ENCODE measurements at places on chromosomes 7 and 10.

GRCh38 chr10:23381298-23382040, 36.9 kb upstream of the C10orf67 start:
- DNase-seq, result no peak

- no peak for DNase-seq
These were observed 315.9 kb upstream of the LRRN3 start for GRCh38 chr7:110775046-110775445.

- no peak for DNase-seq
These were observed 56.3 kb downstream of the PDGFA start for GRCh38 chr7:463362-463781.

DNA sequence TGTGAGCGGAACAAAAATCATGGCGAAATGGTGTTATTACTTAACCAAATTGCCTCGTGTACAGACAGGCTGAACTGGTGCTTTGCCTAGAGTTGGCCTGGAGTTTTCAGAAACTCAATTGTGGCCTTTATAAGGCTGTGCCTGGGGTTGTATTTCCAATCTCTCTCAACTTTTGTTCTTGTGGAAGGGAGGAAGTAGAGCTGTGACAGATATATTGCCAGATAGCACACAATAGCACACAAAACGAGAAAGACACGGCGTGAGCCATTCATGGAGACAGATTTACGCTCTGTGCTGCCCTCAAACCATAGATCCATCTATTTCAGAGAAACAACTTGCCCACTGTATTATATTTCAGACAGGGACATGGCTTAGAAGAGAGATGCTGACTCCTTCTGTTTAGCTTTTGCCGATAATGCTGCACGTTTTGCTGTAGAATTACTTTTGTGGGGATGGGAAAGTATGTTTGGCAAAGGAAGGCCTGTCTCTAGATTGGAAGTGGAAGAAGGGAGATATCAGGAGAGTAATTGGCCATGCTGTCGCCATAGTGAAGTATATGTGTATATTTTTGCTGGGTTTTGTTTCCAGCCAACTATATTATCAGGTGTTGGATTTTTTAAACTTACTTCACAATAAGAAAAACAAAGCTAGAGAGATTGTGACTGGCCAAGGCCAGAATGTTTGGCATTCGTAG, 80.4 kb downstream of the AUTS2 start:
- no peak for DNase-seq

DNA sequence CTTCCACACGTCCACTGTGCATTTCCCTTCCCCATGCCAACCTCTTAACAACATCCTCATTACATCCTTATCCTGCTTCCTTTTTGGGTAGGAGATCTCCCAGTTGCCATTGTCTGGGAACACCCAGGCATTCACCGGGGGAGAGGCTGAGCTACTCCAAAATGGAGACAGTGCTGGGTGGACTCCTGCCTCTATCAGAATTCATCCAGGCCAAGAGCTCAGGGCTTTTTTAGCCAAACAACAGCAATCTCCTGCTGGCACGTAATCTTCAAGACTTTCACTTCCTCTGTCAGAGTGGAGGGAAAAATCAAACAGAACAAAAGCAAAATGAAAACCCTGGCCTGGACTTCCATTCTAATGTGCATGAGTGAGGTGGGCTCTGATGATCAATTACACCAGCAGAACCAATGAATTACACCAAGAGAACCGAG, 245.0 kb downstream of the PRPF18 start:
- no peak for DNase-seq

DNA sequence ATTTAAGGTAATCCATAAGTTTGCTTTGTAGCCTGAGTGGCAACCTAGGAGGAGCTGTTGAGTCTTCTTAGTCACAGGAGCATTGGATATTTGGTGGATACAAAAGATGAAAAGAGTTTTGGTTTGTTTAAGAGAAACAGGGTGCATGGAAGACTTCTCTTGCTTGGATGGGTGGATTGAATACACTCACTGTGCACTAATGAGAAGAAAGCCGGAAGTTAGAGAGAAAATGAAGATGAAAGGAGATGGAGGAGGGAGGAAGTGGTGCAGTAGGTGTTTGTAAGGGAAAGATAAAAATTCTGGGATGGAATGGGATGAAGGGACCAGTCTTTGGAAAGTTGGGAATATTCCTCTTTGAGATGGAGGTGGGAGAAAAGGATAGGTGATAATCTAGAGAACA, 7.7 kb downstream of the MDFIC start:
- no peak for DNase-seq

GRCh38 chr10:103042908-103043307, 124.8 kb downstream of the CNNM2 start:
- DNase-seq, result no peak

- no peak for DNase-seq
These were observed 327.1 kb downstream of the GLRX3 start for GRCh38 chr10:130463104-130463875.

- DNase-seq, result no peak
These were observed 111.0 kb upstream of the ANLN start for GRCh38 chr7:36278620-36279172.

- no peak for DNase-seq
These were observed 19.1 kb downstream of the ACADSB start for GRCh38 chr10:123027861-123028260.

DNA sequence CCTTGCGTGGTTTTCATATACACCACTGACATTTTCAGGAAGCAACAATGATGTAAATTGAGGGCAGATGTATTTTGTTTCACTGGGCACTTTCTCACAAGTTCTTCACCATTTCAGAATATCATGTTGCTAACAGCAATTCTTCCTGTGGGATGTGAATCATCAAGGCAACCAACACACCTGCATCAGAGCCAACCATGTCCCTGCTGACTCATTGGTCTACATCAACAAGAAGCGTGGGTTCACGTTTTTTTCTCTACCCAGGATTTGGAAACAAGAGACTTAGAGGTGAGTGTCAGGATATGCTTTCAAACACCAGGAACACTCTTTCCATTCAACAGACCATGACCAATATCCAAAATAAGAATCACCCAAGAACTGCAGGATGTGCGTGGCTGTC, 203.9 kb downstream of the TEX36 start:
- DNase-seq, result no peak

DNA sequence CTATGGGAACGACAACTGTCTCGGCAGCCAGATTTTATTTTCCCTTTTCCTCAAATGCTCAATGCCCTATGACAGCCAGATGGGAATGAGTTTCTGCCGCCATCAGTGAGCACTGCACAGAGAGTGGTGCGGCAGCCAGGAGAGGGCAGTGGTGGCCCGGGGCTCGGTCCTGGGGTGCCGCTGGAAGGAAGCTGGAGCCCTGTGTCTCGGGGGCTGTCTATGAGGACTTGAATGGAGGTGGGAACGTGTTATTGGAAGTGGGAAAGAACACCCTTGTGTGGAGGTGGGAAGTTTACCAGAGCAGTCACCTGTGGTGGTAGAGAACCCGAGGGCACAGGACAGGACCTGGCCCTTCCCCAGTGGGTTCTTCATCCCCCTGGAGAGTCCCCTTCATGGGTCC, 35.8 kb downstream of the JAKMIP3 start:
- no peak for DNase-seq

DNA sequence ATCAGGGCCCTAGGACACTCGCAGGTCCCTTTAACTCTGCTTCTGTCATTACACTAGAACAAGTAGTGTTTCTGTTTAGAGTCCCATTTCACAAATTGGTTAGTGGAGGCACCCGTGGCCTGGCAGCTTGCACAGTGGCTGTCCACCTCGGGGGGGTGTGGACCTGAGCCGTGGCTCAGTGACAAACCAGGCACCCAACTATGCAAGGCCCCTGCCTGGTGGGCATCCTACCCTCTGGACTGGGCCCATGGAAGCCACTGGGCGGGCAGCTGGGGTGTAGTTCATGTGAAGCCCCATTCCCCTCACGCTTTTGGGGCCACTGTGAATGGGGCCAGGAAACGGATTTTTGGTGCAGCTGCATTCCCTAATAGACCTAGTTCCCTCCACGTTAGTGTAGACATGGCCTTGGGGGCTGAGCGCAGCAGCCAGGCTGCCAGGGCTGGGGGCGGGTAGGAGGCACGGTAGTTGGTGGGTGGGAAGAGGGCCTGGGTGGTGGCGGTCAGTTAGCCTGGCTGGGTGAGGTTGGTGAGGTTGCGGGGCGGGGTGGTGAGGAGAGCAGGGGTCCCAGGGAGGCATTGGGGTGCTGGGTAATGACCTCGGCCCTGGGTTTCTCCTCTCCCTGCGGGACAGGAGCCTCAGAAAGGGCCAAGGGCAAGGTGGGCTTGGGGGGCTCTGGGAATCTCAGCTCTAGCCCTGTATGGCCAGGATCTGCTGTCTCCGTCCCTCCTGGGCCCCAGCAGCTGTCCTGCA, 18.7 kb downstream of the ZNF316 start:
- no peak for DNase-seq

- DNase-seq, result no peak
These were observed 145.9 kb upstream of the EGR2 start for GRCh38 chr10:62961951-62962523.

GRCh38 chr10:63866747-63867140, 345.5 kb downstream of the REEP3 start:
- DNase-seq, result no peak

GRCh38 chr7:7579638-7580037, 13.0 kb downstream of the MIOS start:
- DNase-seq, result no peak

GRCh38 chr7:92071032-92071431, 63.2 kb downstream of the CYP51A1 start:
- no peak for DNase-seq

GRCh38 chr10:55283031-55283430, 482.0 kb upstream of the PCDH15 start:
- DNase-seq, result no peak

DNA sequence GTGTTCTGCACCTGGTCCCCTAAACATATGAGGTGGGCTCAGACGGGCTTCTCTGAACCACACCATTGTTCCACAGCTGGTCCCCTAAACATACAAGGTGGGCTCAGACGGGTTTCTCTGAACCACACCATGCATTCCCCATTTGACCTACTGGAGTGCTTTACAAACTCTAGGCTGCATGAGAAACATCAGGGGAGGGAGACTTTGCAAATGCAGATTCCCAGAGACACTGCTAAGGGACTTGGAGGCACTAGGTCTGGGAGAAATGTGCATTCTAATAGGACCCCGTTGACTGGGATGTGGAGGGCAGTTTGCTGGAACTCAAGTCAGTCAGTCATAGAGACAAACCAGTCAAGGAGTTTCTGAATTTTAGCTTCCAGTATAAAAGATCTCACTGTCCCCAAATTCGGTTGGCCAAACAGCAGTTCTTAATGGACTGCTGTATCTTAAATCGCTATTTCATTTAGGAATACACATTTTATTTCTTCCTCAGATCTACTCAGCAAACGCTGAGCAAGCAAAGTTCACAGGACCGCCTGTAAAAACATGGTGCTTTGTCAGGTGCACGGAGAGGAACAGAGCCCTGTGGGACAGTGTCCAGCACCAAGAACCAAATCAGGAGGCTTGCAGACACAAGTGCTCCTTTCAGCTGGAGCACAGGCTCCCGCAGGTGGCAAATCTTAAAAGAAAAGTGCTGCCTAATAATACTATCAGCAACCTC, 198.8 kb downstream of the SFMBT2 start:
- DNase-seq, result no peak

- no peak for DNase-seq
These were observed 159.5 kb upstream of the ZNF32 start for GRCh38 chr10:43808136-43808535.

GRCh38 chr7:53272081-53272480, 236.6 kb downstream of the POM121L12 start:
- no peak for DNase-seq

DNA sequence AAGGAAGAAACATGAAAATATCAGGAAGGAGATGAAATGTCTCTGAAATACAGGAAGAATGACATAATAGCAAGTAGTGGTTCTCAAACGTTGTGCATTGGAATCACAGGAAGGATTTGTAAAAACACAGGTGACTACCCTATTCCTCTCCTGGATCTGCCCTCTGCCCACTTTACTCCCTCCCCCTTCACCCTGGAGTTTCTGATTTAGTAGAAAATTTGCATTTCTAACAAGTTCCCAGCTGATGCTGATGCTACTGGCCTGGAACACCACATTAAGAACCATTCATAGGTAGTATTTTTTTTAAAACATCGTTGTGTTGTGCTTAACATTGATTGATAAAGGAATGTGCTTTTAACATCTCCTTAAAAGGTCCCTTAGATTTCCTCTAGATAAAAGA, 130.9 kb downstream of the PHF14 start:
- DNase-seq, result no peak

DNA sequence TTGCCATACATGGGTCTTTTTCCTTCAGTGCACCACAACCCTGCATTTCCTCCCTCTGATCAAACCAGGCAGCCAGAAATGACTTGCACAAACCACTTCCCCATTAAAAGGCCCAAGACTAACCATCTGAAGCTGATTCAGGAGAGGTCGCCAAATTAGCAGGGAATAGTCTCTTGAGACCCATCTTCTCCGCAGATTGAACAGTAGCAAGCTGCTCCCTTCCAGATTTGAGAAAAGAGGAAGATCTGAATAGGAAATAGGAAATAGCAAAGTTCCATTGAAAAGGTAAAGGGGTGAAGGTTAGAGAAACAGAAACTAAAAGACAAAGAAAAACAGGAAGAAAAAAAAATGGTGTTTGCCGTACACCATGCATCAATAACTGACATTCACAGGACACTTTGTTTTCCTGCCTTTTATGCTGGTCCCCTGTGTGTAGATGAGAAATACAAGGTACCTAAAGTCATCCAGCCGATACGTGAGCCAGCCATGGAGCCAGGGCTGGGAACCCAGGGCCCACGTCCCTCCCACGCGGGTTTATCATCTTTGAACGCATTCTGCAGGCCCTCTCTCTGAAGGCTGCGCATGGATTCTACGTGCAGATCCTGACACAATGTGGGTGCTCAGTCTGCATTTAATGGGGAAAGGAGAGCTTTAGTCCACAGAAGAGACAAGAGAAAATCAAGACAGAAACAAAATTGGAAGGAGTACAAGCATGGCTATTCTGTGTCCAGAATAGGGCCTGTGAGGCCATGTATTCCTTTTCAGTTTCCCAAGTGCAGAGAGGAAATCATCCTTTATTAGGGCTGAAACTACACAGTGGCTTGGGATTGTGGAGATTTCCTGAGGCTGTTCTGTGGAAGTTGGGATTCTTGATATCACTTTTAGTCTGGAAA, 268.4 kb upstream of the NPVF start:
- DNase-seq, result no peak

- no peak for DNase-seq
These were observed 268.8 kb downstream of the ELFN1 start for GRCh38 chr7:1938788-1939433.

DNA sequence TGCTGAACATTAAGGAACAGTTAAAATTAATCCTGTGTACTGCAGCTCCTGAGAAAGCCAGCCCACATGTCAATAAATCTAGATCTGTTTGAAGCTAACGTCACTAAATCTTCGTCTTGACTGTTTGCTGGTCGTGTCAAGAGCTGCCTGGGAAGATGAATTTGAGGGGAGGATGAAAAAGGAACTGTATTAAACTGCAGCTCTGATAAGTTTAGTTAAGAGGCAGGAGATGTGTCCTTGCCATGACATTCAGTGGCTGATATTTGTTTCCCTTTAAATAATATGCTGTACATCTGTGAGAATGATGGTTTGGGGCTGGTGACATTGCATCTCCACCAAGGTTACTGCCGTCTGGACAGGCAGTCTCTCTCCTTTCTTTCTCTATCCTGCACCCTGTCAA, 435.3 kb downstream of the LRMDA start:
- DNase-seq, result no peak
